Retina (tissue), 1 donor: ENCODE measurements at places on chromosomes 4 and X.

DNA sequence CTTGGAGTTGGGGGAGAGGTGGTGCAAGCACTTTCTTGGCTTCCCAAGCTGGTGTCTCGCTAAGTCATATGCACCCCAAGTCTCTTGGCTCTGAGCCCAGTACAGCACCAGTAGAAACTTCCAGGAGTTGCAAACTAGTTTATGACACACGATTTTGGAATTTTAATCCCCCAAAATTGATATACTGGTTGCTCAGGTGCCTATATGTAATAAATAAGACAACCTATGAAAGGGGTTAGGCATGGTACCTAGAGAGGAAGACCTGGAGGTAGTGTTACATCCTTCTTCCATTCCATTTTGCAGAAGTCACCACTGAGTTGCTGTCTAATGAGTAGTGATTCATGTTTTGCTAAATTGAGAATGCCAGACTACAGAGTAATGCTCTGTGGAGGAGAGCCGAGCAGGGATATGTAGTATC lies 4.3 kb upstream of the SLC4A4 start:
- no peak for DNase-seq

DNA sequence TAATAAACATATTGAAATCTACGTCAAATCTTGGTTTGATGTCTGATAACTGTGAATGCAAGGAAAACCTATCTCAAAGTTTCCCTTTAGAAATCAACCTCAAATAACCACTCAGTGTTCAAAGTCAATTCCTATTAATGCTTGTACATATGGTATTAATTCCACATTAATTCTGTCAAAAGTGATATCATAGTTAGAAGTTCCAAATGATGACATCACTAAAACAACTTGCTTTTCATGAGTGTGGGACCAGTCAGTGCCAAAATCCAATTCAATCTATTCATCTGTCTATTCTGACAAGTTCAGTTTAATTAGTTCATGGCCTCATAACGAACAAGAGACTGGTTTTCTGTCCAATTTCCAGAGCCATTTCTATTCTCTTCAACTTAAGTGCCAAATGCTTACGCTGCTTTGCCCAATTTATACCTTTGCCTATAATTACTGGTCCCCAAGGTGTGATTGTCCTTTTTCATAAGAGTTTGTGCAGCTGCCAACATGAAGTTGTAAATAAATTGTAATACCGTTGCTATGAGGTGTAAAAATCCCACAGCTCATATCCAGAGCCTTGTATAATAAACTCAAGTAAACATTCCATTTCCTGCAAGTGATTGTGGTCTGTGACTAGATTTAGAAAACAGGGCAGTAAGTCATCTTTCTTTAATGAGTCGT lies 476.2 kb downstream of the RAB28 start:
- no peak for DNase-seq

GRCh38 chr4:151581570-151581969 lies 172.6 kb downstream of the FHIP1A start:
- peak; percentile 65 for DNase-seq

GRCh38 chr4:77309496-77309895 lies 152.5 kb downstream of the CCNG2 start:
- DNase-seq = no peak

DNA sequence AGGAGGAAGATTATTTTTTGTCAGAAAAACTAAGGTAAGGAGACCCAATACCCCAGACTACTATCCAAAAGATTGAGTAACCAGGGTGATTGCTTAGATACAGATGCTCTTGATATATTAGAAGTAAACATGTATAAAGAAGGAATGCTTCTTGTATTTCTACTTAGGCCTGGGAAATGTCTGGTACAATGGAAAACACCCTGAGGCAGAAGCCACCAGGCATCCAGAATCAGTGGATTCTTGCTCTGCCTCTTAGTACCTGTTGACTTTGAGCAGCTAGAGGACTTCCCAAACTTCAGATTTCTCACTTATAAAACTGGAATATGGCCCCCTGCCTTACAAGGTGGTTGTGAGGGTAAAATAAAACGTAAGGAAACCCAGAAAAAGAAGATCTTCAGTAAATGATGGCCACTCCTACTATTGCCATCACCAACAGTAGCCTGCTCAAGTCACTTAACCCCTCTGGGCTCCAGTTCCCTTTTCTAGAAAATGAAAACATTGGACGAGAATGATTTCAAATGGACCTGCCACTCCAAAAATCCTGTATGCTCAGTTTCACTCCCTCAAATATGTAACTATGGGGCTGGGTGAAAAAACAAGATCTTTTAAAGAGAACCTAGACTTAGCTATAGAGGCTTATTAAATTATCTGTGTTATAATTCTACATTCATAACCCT lies 56.6 kb downstream of the AMELX start:
- DNase-seq = no peak
